Activated CD4-positive, alpha-beta T cell treated with anti-CD3 and anti-CD28 coated beads, Interleukin-2, amount 10 ng/mL, durations not matched to agents 7 days and 5 days (primary cell): ENCODE measurements at places on chromosomes 3 and 15.

DNA sequence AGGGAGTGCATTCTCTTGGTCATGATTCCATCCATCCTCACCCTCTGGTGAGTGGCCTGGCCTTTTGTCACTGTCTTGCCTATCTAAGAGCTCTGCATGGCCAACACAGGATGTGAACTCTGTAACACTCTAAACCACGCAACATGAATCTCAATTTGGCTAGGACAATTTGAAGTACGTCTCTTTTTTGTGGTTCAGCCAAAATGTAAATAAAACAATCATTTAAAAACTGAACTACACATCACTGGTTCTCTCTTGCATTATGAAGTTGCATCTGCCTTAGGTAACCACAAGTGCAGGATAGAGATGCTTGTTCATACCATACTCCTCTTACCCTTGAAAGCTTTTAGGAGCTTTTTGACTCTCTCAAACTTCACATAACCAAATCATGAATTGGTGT is 27.3 kb downstream of the CCR3 start:
- peak; percentile 26 for DNase-seq

- DNase-seq = no peak
These were observed 4.0 kb downstream of the MUC4 start for GRCh38 chr3:195807681-195808121.

DNA sequence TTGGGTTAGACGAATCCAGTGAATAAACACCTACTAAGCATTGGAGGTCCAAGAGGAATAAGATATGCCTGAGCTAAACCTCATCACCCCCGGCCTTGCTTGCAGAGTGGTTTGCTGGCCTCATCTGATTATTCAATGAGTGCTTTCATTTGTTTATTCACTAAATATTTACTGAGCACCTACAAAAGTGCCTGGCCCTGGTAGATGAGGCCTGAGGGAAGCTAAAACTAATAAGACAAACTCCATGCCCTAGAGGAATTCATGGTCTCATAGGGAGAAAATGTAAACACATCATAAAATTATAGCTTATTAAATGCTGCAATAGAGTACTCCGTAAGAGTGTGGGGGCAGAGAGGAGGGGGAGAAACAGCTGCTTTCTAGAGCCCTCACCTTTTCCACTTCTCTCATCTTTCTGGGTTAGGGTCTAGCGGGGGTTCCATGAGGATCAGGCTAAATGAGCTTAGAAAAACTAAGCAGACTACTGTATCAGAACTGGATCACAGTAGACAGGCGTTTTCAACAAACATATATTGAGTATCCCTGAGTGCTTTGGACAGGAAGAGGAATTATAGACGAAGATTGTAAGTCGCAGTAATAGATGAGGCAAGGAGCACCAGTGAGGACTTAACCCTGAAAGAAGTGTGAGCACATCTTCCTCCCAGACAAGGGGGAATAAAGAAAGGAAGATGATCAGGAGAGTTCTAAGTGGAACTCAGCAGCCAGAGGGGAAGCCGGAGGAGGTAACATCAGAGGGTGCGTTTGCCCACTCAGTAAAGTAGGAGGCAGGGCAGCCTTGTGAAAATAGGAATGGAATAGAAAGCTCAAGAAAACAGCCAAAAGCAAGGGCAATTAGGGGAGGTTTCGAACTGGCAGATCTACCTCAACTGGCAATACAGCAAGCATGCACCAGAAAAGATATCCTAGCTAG is 31.5 kb upstream of the LAMP3 start:
- DNase-seq = no peak

GRCh38 chr3:74344865-74345440 is 269.5 kb downstream of the CNTN3 start:
- no peak for DNase-seq

- DNase-seq = no peak
These were observed 381.6 kb downstream of the FEZF2 start for GRCh38 chr3:61991706-61992105.

DNA sequence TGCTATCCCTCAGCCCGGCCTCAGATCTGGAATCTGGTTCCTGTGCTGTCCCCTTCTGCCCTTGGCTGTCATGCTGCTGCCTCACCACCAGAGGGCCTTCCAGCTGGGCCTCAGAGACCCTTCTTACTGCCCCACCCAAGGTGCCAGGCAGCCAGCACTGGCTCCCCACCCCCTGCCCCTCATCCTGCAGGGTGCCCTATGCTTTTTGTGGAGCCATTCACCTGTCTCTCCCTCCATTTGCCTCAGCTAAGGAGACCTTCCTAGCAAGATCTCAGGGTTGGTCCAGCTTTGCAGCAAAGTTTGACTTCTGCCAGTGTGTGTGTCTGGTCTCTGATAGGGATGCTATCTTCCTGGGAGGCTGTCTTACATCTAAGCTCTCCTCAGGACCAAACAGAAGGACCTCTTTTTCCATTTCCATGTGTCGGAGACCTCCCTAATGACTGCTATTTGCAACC is 1.9 kb upstream of the VWA5B2 start:
- peak; percentile 59 for DNase-seq

DNA sequence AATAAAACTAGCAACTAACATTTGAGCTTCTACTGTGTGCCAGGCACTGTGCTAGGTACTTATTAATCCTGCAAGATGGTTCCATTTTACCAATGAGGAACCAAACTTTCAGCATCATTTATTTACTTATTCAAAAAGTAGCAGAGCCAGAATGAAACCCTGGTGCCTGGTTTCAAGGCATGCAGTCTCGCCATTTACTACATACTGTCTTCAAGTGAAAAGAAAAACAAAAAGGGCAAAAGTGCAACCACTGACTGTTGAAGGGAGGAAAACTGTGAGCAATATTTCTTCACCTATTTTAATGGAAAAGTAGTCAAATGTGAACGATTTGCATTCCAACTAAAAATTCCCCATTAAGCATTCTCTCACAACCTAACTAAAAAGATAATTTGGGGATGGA is 8.7 kb downstream of the DCUN1D1 start:
- DNase-seq = no peak

- DNase-seq = no peak
These were observed 96.8 kb downstream of the DUT start for GRCh38 chr15:48427960-48428547.

- DNase-seq = no peak
These were observed 1.0 kb downstream of the LRRC28 start for GRCh38 chr15:99252326-99252725.

- DNase-seq = no peak
These were observed 50.5 kb upstream of the KCNMB2 start for GRCh38 chr3:178485756-178486155.

DNA sequence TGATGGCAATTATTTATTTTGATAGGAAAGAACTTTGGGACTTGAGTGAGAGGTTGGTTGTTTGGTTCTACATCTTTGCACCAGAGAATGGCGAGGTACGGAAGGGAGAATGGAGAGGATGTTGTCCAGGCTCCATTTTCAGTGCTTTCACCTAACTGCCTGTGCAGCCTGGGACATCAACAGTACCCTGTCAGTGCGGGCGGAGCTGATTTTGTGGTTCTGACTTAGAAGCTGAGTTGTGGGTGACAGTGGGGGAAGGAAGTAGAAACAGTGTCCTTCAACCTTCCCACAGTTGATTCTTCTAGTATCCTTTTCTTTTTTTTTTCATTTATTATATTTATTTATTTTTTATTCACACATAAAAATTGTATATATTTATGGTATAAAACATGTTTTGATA is 95.3 kb downstream of the TIGIT start:
- peak; percentile 51 for DNase-seq

DNA sequence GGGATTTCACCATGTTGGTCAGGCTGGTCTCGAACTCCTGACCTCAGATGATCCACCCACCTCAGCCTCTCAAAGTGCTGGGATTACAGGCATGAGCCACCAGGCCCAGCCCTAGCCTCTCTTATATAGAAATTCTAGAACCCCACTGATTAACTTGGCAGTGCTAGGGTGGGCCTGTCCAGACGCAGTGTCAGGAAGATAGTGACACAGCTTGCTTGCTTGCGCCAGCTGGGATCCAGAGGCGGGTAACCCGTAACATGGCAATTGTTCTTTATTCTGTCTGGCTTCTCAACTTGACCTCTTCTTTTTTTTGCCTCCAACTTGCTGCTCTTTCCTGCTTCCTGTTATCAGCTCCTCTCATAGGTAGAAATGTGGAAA is 16.2 kb downstream of the CEP19 start:
- DNase-seq = no peak

GRCh38 chr3:122403489-122403888 is 12.4 kb downstream of the WDR5B start:
- no peak for DNase-seq

DNA sequence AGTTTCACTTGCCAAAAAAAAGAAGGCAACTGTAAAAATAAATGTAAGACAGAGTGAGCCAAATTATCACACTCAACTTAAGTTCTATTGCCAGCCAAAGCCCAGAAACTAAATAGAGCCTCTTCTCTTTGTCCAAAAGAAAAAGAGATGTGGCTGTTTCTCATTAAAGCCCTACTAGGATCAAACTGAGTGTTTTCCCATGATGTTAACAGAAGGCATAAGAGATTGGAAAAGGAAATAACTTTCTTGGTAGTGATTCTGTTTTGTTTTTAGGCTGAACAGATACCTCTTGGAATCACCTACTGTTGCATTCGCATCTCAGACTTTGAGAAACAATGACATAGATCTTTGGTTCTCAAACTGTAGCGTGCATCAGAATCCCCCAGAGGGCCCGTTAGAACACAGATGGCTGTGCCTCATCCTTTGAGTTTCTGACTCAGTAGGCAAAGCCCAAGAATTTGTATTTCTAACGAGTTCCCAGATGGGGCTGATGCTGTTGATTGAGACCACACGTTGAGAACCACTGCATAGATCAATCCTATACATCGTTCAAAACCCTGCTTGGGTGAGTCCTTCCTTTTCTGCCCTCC is 42.5 kb upstream of the SRGAP3 start:
- no peak for DNase-seq

- no peak for DNase-seq
These were observed 141.0 kb downstream of the GABRB3 start for GRCh38 chr15:26631894-26632293.

GRCh38 chr3:33941804-33942203 is 143.4 kb downstream of the PDCD6IP start:
- no peak for DNase-seq

DNA sequence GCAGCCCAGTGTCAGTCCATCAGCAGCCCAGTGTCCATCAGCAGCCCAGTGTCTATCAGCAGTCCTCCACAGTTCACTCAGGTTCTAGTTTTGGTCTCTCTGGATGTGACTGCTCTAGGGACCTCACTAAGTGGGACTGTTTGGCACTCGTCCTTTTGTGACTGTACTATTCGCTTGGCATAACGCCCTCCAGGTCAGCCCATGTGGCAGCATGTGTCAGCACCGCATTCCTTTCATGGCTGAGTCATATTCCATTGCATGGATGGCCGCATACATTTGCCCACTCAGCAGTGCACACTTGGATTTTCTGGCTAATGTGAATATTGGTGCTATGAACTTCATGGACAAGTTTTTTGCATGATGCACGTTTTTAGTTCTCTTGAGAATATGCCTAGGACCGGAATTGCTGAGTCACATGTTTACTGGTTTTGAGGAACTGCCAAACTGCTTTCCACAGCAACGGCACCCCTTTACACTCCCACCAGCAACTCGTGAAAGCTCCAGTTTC is 16.4 kb downstream of the CHST13 start:
- DNase-seq = no peak

DNA sequence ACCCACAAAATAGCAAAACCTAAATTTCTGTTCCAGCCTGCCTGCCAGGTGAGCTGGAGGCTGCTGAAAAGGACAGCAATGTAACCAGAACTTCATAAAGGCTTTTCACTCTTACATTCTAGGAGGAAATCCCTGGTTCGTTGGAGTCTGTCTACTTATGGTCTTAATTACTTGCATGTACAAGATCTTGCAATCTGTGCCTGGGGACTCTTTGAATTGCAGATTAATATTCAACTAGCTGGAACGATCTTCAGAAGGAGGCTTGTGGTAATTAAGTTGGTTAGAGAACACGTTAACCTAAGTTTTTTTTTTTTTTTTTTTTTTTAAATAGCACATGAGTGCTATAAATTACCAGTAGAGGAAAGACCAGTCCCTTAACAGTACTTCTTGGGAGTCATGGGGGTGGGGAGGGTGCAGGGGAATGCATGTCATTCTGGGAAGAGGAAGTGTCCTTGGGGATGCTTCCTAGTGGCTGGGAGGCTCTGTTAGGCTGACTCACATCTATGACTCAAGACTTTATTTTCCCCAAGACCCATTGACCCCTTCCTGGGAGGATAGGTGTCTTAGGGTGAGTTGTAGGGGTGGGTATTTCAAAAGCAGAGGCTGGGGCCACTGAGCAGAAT is 139.8 kb downstream of the RAB11A start:
- no peak for DNase-seq

- DNase-seq = no peak
These were observed 119.1 kb downstream of the ADCY5 start for GRCh38 chr3:123329636-123330340.

GRCh38 chr3:16407366-16407765 is 106.1 kb downstream of the RFTN1 start:
- no peak for DNase-seq

DNA sequence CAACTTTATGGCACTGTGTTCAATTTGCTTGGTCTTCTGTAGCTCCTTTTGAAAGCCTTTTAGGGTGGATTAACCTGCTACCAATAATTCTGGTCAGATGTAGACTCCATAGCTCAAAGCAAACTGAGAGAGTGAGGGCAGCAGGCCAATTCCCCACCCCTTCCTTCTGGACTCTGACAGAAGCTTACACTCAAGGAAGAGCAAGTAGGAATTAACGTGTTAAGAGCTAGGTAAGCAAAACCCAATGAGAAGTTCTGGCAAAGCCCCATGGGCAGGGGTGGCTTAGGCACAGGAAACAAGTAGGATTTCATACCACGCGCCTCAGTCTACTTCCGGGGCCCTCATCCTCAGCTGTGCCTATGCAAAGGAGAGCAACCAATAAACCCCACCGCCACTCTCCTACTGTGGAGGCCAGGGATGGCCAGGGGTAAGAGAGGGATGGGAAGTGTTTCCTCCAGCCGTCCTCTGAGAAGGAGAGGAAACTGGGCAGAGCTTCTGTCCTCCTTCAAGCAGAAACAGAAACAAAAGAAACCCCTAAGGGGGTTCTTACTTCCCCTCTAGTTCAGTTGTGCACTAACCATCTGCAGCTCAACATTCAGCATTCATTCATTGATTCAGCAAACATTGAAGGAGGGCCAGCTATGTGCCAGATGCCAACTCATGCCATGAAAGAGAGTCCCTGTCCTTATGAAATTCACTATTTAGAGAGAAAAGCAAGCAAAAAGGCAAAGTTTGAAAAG is 12.6 kb downstream of the CCR5 start:
- DNase-seq = no peak

GRCh38 chr3:78978037-78978436 is 789.8 kb downstream of the ROBO1 start:
- DNase-seq = no peak

- peak; percentile 41 for DNase-seq
These were observed 9.5 kb downstream of the PRKCD start for GRCh38 chr3:53170325-53171063.

GRCh38 chr3:51621091-51621892 is 49.8 kb upstream of the TEX264 start:
- no peak for DNase-seq

- no peak for DNase-seq
These were observed 151.9 kb upstream of the CMC1 start for GRCh38 chr3:28089527-28089897.

GRCh38 chr15:78082106-78082742 is 4.7 kb upstream of the TBC1D2B start:
- no peak for DNase-seq
